ENCODE measurements at places on chromosomes 1 and 21. TPM values are rescaled to one million over a fixed set of nuclear protein-coding genes. Genes with fewer than 3 reads are reported as not detected.

Gene TRAPPC10
- 14.4 TPM for total RNA-seq

Gene AKR7A3
- total RNA-seq = 2.6 TPM

Gene HAO2
- total RNA-seq = not detected

Gene MIER1
- total RNA-seq = 22.2 TPM

Gene ADGRL4
- 5.8 TPM for total RNA-seq

Gene CDC7
- 6.1 TPM for total RNA-seq

Gene OR2L5
- not detected for total RNA-seq

Gene MAP7D1
- 132 TPM for total RNA-seq

Measured in prostate gland (tissue), 2 donors.